T-helper 1 cell (primary cell): ENCODE measurements at places on chromosomes 11 and 22.
A peak's percentile ranks its signal among the peaks of the same experiment; 100 is the strongest.

- no peak for DNase-seq
Measured at GRCh38 chr11:33773404-33773986, 825 bp downstream of the FBXO3 start.

DNA sequence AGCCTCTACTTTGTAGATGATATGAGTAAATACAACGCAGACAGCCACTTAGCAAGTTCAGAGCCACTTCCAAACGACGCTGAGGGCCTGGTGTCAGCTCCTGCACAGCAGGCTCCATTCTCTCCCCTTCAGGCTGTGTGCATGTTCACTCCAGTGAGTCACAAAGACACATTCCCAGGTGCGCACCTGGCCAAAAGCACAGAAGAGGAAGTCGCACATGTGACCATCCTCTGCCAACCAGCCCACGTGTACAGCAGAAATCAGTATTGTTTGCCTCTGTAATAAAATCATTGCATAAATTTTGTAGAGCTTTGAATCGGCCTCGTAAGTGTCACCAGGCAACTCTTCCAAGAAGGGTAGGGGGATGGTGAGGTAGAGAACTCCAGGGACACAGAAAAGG, 19.5 kb upstream of the TPH1 start:
- no peak for DNase-seq

DNA sequence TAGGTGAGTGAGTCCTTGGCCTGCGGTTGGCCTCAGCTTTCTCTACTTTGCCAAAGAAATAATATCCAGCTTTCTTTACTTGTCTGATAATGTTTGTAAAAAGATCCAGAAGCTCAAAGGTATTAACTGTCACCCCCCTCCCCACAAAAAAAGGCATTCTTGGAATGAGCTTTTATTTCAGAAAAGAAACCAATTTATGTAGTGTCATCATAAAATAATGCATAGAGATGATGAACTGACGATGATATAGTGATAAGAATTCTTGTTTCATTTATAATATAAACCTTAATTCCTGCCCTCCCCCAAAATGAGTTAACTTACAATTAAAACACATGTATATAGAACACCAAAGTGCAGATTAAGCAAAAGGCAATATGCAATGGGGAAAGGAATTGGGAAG, 191.4 kb downstream of the LARGE1 start:
- no peak for DNase-seq

DNA sequence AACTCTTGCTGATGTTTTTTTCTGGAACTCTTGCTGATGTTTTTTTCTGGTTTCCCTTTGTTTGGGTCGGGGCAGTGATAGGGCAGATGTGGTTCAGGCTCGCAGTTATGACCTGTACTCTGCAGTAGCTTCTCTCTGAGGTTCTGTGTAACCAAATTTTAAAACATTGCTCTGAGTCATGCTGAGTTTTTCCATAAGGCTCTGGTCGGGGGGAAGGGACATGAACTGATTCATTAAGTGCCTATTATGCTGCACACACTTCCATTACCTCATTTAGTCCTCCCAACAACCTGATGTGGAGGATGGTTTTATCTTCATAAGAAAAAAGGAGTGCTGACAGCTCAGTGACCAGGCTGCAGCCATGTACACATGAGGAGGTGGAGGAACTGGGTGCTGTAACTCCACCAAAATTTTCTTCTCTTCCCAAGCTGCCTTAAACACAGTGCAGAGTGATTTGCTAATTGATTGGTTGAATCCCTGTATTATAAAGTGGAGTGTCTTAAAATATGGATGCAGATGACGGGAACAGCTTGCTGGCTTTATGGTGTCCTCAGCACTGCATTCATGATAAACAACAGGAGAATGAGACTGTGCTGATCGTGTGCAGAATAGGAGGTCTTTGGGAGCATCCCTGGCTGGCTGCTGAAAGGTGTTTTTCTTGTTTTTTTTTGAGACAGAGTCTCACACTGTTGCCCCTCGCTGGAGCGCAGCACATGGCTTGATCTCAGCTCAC, 19.1 kb downstream of the TNRC6B start:
- peak; percentile 31 for DNase-seq

- no peak for DNase-seq
Measured at GRCh38 chr11:61059260-61059752, 43.0 kb upstream of the CD5 start.

GRCh38 chr22:45427114-45427513, 13.6 kb downstream of the RIBC2 start:
- no peak for DNase-seq

DNA sequence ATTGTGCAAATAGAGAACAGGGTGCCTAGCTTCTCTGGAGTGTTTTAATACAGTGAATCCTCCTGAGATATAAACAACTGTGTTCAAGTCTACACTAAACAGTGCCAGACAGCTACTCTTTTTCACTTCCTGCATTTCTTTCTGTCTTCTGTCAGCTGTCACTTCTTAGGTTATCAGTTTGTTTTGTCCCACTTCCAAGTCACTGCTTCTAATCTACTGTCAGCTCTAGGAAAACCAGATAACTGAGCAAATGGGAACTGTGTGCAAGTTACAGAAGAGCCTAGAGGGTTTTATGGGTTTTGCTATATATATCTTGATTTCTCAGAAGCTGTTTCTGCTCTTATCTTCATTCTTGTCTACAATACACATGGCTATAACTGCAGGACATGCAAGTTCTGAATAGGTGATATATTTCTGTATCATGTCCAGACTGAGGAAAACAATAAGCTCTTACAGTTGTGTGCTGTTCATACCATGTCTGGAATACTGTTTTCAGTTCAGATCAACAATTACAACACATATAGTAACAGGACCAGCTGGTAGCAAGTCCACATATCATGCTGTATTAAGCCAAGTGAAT, 5.8 kb downstream of the PITPNB start:
- DNase-seq = no peak

- no peak for DNase-seq
Measured at GRCh38 chr22:44384563-44385295, 72.0 kb upstream of the SHISAL1 start.

DNA sequence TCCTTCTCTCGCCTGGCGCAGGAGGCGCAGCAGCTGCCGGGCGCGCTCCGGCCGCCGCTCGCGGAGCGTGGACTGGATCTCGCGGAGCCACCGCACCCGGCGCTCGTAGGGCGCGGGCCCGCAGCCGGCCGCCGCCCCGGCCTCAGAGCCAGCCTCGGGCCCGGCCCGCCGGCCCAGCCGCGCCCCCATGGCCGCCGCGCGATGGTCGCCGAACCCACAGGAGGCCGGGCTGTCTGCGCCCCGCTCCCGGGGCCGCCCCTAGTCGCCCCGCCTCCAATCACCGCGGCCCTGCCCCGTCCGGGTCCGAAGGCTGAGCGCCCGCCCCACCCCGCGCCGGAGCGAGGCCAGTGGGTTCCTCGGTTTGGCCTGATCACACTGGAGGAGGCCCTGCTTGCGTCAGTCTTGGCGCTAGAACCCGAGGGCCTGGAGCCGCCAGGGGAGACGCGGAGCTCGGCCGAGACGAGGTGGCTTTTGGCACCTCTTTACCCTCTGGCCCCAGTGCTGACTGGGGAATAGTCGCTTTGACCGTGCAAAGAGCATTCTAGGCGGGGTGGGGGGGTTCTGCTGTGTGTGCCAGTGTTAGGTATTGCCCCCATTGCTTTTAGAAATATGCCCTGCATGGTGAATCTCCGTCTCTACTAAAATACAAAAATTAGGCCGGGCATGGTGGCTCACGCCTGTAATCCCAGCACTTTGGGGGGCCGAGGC, at the start of gene LRRC75B:
LRRC75B (minus strand) TSS at position 223 of the 708 bp plus-strand sequence; CDS start at position 189, 34 bp downstream.
- DNase-seq = no peak

DNA sequence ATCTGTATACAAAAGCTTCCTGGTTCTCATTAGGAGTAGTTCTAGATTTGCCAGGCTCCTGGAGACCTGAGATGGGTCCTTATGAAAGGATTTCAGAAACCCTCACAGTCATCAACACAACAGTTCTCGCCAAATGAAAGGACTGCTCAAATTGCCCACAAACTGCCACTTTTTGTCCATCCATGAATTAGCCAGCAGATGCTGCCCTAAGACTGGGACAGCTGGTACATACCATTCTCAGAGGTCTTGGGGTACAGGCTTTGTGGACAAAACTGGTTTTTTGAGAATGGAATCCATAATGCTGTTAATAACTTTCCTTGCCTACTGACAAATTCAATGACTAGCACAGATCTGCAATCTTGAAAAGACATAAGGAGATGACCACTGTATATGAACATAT, 23.4 kb upstream of the BDNF start:
- DNase-seq = no peak

DNA sequence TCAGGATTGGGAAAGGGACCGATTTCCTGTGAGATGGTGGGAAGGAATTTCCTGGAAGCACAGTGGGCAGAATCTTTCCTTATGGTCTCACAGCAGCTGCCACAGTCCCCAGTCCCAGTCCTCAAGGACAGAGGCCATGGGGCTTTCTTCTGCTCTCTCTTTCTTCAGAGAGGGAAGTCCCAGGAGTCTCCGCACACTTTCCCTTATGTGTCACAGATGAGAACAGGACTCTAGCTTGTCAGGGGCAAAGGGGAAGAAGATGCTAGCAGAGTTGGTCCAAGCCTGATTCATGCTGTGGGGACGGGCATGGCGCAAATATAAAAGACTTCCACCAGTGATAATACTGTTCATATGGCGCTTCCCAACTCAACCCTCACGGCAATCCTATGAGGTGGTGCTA, 7.5 kb upstream of the PPFIA1 start:
- no peak for DNase-seq
